ENCODE measurements at places on chromosomes 5 and 9.

GRCh38 chr5:115934388-115934974 lies 27.8 kb upstream of the LVRN start:
- DNase-seq = no peak

- DNase-seq = no peak
These were observed 11.7 kb upstream of the NUP214 start for GRCh38 chr9:131113655-131114054.

DNA sequence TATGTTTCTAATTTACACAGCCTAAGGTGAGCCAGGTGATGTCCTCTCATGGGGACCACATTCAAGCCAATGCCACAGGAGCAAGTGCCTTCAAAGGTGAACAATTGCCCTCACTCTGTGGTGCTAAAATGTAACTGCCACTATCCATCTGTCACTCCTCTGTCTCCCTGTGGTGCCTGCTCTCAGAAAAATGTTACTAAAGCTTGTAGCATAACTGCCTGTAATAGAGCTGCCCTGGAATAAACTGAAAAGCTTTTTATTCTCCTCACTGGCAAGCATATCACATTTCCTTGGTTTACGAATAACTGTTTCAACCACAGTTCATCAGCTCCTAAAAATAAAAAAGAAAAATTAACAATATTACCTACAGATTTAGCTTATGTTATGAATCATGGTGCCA lies 142.4 kb downstream of the ST8SIA4 start:
- DNase-seq = no peak

- no peak for DNase-seq
These were observed 195.7 kb downstream of the CRB2 start for GRCh38 chr9:123551734-123552133.
